ENCODE measurements at places on chromosomes 5 and 9.

- H3K36me3 ChIP-seq = peaks cover 10% of the 10 kb centered on the region
- H3K27ac ChIP-seq = no peak overlapping the region
- no peaks in the 10 kb centered on the region for H3K27me3 ChIP-seq
- no peak for DNase-seq
Measured at GRCh38 chr5:25056836-25057235, 412.1 kb upstream of the CDH10 start.

- H3K4me3 ChIP-seq = no peak overlapping the region
- H3K36me3 ChIP-seq = peaks cover 71% of the 10 kb centered on the region
- no peak overlapping the region for H3K27ac ChIP-seq
- peak; percentile 37 for DNase-seq
Measured at GRCh38 chr9:130857864-130858738, 23.0 kb downstream of the ABL1 start.

- no peaks in the 10 kb centered on the region for H3K4me1 ChIP-seq
- no peak for DNase-seq
Measured at GRCh38 chr5:94469894-94470329, 148.5 kb downstream of the KIAA0825 start.

- H3K4me3 ChIP-seq = peak overlapping the region; percentile 83
- DNase-seq = no peak
- no peaks in the 10 kb centered on the region for H3K27me3 ChIP-seq
Measured at GRCh38 chr9:97632248-97632984, 752 bp downstream of the TSTD2 start.

- no peaks in the 10 kb centered on the region for H3K27me3 ChIP-seq
- no peak for DNase-seq
- H3K4me3 ChIP-seq = no peak overlapping the region
- no peaks in the 10 kb centered on the region for H3K4me1 ChIP-seq
- H3K36me3 ChIP-seq = peaks cover 71% of the 10 kb centered on the region
- H3K27ac ChIP-seq = no peak overlapping the region
Measured at GRCh38 chr5:140488914-140489313, 58.5 kb upstream of the EIF4EBP3 start.

GRCh38 chr5:61407706-61408270 lies 75.7 kb downstream of the ZSWIM6 start:
- DNase-seq = peak; percentile 20
- H3K4me1 ChIP-seq = peaks cover 29% of the 10 kb centered on the region
- H3K27ac ChIP-seq = no peak overlapping the region
- H3K27me3 ChIP-seq = no peaks in the 10 kb centered on the region
- H3K36me3 ChIP-seq = peaks cover 5% of the 10 kb centered on the region
